CD8-positive, alpha-beta memory T cell (primary cell): ENCODE measurements at places on chromosomes 2 and 18. TPM values are rescaled to one million over a fixed set of nuclear protein-coding genes. Genes with fewer than 3 reads are reported as not detected.
A peak's percentile ranks its signal among the peaks of the same experiment; 100 is the strongest.

- H3K27ac ChIP-seq: no peak overlapping the region
- H3K4me3 ChIP-seq: no peak overlapping the region
- H3K36me3 ChIP-seq: no peaks in the 10 kb centered on the region
- DNase-seq: no peak
- H3K4me1 ChIP-seq: no peaks in the 10 kb centered on the region
- H3K27me3 ChIP-seq: no peaks in the 10 kb centered on the region
Measured at GRCh38 chr18:45551142-45551815, 64.0 kb upstream of the SLC14A2 start.

DNA sequence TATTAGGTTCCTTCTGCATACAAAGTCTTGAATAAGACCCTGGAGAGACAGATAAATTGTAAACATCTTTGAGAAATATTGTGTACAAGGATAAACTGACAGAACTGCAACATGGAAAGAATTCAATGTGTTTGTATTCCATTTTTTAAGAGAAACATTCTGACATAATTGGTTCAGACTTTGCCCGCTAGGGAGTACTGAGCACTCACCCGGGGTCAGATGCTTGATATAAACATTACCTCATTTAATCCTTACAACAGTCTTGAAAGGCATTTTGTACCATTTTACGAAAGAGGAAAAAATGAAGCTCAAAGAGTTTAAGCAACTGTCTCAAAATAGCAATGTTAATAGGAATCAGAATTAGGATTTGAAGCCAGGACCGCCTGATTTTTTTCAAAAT, 416.7 kb upstream of the CRIM1 start:
- H3K4me3 ChIP-seq: no peak overlapping the region
- no peaks in the 10 kb centered on the region for H3K4me1 ChIP-seq
- H3K36me3 ChIP-seq: no peaks in the 10 kb centered on the region
- H3K27me3 ChIP-seq: no peaks in the 10 kb centered on the region
- no peak overlapping the region for H3K27ac ChIP-seq
- no peak for DNase-seq

- H3K36me3 ChIP-seq: no peaks in the 10 kb centered on the region
- H3K27me3 ChIP-seq: no peaks in the 10 kb centered on the region
- DNase-seq: no peak
- no peak overlapping the region for H3K4me3 ChIP-seq
- no peaks in the 10 kb centered on the region for H3K4me1 ChIP-seq
Measured at GRCh38 chr2:173175222-173175621, 99.6 kb downstream of the MAP3K20 start.

- DNase-seq: no peak
- no peaks in the 10 kb centered on the region for H3K4me1 ChIP-seq
- no peaks in the 10 kb centered on the region for H3K27me3 ChIP-seq
- peaks cover 4% of the 10 kb centered on the region for H3K36me3 ChIP-seq
Measured at GRCh38 chr2:28287256-28287915, 105.3 kb upstream of the FOSL2 start.

- no peak for DNase-seq
- H3K4me1 ChIP-seq: no peaks in the 10 kb centered on the region
- no peaks in the 10 kb centered on the region for H3K36me3 ChIP-seq
- no peaks in the 10 kb centered on the region for H3K27me3 ChIP-seq
- H3K4me3 ChIP-seq: no peak overlapping the region
Measured at GRCh38 chr2:217434180-217434975, 568.4 kb downstream of the TNS1 start.

GRCh38 chr2:229947544-229947943, 25.2 kb downstream of the FBXO36 start:
- no peak for DNase-seq
- no peak overlapping the region for H3K27ac ChIP-seq
- H3K27me3 ChIP-seq: no peaks in the 10 kb centered on the region
- no peak overlapping the region for H3K4me3 ChIP-seq
- H3K4me1 ChIP-seq: no peaks in the 10 kb centered on the region

- H3K27me3 ChIP-seq: no peaks in the 10 kb centered on the region
- H3K4me3 ChIP-seq: no peak overlapping the region
- peaks cover 11% of the 10 kb centered on the region for H3K4me1 ChIP-seq
Measured at GRCh38 chr2:64273524-64274398, 129.5 kb upstream of the PELI1 start.

DNA sequence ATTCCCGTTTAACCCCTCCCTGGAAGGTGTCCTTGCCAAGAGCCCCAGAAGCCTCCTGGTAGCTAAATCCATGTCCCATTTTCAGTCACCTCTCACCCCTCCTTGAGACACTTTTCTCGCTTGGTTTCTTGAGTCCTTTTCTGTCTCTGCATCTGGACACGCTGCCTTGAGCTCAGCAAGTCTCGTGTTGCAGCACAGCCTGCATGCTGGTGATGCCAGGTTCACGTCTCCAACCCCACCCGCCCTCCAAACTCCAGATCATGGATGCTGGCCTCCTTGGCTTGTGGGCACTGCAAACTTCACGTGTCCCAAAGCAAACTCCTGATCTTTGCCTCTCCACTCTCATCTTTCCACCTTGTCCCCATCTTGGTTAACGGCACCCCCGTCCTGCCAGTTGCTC, 39.3 kb downstream of the CENPO start:
- H3K27me3 ChIP-seq: no peaks in the 10 kb centered on the region
- H3K4me3 ChIP-seq: no peak overlapping the region
- H3K27ac ChIP-seq: no peak overlapping the region
- no peak for DNase-seq
- no peaks in the 10 kb centered on the region for H3K4me1 ChIP-seq

DNA sequence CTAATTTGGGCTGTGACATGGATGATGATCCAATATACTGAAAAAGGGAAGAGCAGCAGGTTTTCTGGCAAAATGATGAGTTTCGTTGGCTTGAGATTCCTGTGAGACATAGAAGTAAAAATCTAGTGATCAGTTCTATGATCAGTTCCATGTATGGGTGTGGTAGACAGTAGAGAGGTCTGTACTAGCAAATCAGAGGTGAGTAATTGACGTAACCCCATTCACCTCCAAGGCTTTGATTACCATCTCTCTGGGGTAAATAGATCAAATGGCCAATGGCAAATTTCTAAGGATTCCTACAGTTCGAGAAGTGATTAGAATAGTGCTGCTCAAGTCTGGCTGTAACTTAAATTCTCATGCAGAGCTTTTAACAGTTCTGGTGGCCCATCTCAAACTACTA, 6.4 kb downstream of the ITGA4 start:
- H3K4me1 ChIP-seq: peaks cover 57% of the 10 kb centered on the region
- no peak overlapping the region for H3K27ac ChIP-seq
- DNase-seq: no peak
- H3K27me3 ChIP-seq: no peaks in the 10 kb centered on the region

DNA sequence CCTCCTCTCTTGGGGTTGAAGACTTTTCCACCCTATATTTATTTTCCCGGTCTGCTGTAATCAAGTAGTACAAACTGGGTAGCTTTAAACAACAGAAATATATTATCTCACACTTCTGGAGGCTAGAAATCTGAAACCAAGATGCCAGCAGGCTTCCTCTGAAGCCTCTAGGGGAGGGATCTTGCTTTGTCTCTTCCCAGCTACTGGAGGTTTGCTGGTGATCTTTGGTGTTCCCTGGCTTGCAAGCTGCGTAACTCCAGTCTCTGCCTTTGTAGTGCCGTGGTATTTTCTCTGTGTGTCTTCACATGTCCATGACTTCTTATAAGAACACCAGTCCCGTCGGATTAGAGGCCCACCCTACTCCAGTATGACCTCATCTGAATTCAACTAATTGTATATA, 44.4 kb downstream of the MYO3B start:
- H3K27ac ChIP-seq: no peak overlapping the region
- DNase-seq: no peak

- H3K4me3 ChIP-seq: no peak overlapping the region
- no peaks in the 10 kb centered on the region for H3K4me1 ChIP-seq
- no peak for DNase-seq
- no peak overlapping the region for H3K27ac ChIP-seq
Measured at GRCh38 chr2:142222715-142223114, 91.9 kb upstream of the LRP1B start.

- DNase-seq: no peak
- no peaks in the 10 kb centered on the region for H3K27me3 ChIP-seq
- H3K27ac ChIP-seq: no peak overlapping the region
- H3K36me3 ChIP-seq: no peaks in the 10 kb centered on the region
- no peak overlapping the region for H3K4me3 ChIP-seq
Measured at GRCh38 chr18:34697233-34697632, 12.9 kb upstream of the DTNA start.

- H3K27ac ChIP-seq: no peak overlapping the region
- no peak for DNase-seq
- H3K4me1 ChIP-seq: peaks cover 5% of the 10 kb centered on the region
Measured at GRCh38 chr2:197879812-197880408, 75.5 kb downstream of the PLCL1 start.

DNA sequence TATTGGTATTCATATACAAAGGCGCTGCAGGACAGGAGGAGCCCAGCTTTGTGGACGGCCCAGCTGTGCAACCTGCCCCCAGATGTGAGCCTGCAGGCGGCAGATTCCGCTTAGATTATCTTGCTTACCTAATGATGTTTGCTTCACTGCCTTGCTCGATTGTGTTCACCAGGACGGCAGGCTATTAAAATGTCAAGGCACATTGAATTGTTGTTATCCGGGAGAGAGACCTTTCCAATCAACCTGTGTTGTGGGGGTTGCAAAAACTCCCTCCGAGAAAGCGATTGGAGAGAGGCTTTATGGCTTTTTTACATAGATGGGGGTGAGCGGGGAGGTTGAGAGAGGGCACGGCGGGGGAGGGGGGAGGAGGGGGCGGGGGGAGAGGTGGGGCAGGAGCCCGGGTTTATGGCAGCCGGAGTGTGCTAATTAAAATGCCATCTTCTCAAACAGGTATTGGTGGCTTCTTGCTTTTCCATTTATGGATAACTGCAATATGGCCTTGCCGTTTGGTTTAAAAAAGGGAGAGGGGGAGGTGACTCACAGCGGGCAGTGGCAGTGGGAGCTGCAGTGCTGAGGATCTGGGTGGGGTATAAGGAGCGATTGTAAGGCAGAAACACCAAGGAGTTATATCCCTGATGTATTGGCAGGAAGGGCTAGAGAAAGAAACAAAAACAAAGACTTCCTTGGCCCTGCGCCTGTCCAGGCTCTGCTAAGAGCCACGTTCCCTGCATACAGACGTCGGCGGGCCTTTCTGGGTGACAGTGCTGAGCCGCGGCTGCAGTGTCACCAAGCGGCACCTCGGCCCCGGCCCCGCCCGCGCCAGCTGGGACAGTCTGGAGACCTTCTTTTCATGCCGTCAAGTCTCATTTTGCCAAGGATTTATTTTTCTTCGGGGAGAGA, 97.2 kb downstream of the INSIG2 start:
- DNase-seq: peak; percentile 45
- no peaks in the 10 kb centered on the region for H3K27me3 ChIP-seq
- H3K4me3 ChIP-seq: peak overlapping the region; percentile 69
- H3K36me3 ChIP-seq: no peaks in the 10 kb centered on the region

DNA sequence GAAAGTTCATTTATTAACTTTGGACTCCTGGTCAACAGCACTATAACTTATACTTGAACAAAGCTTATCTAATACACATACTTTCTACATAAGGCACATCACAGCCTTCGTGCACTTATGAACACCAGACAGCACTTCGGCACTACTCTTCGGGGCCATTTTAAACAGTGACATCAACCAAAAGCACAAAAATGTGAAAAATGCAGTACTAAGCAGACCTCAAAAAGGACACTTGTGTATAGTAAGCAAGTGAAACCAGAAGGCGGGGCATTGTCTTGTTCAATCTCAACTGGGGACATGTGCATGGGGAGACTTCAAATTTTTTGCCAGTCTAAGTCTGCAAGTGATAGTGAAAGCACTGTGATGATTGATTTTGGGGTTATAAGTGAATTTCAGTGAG, 163.0 kb downstream of the NCKAP5 start:
- no peak overlapping the region for H3K27ac ChIP-seq
- no peak for DNase-seq
- no peaks in the 10 kb centered on the region for H3K4me1 ChIP-seq
- H3K4me3 ChIP-seq: no peak overlapping the region
- H3K27me3 ChIP-seq: no peaks in the 10 kb centered on the region

DNA sequence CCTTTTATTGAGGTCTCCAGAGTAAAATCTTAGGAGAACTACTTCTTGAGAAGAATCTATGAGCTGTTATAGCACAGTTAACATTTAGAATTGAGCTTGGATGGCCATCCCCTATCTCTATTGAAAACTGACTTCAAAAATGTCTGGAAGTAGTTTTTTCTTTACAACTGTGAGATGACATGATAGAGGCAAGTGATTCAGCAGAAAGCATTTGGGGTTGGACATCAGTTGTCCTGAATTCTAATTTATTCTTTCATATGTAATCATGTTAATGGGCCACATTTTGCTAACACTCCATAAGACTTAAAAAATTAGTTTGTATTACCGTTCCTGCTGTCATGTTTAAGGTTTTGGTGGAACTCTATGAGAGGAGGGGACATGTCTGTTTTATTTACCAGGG, 237.0 kb upstream of the SLC14A2 start:
- H3K4me1 ChIP-seq: no peaks in the 10 kb centered on the region
- no peak overlapping the region for H3K4me3 ChIP-seq
- H3K27ac ChIP-seq: no peak overlapping the region
- H3K27me3 ChIP-seq: no peaks in the 10 kb centered on the region
- no peaks in the 10 kb centered on the region for H3K36me3 ChIP-seq

- no peaks in the 10 kb centered on the region for H3K4me1 ChIP-seq
- H3K27ac ChIP-seq: no peak overlapping the region
- H3K36me3 ChIP-seq: no peaks in the 10 kb centered on the region
Measured at GRCh38 chr2:9206991-9207640, 504 bp downstream of the ASAP2 start.

GRCh38 chr2:193965263-193965662, 1691.8 kb upstream of the SLC39A10 start:
- no peak overlapping the region for H3K4me3 ChIP-seq
- H3K27ac ChIP-seq: no peak overlapping the region
- DNase-seq: no peak
- no peaks in the 10 kb centered on the region for H3K27me3 ChIP-seq
- H3K36me3 ChIP-seq: no peaks in the 10 kb centered on the region

DNA sequence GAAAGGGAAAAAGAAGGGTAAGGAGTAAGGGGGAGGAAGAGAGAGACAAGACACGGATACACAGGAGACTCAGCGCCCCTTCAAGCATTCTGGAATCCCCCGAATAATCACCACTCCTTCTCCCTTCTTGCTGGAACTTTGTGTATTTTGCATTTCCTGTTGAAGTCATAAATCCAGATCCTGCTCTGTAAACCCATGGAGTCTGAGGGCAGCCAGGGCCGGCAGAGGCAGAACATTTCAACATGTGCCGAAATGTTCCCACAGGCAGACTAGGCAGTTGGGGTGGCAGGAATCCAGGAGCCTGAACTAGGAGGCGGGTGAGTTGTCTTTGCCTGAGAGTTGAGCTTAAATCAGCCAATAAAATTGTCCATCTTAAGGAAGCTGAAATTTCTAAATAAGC, 193.1 kb downstream of the SH3RF3 start:
- H3K27me3 ChIP-seq: no peaks in the 10 kb centered on the region
- DNase-seq: no peak
- H3K4me3 ChIP-seq: no peak overlapping the region

ASTL gene
- total RNA-seq: 16.2 TPM

FBLN7 gene
- total RNA-seq: 2.2 TPM

VIT gene
- total RNA-seq: not detected

SIGLEC15 gene
- total RNA-seq: not detected

GALR1 gene
- total RNA-seq: not detected

ST8SIA5 gene
- total RNA-seq: not detected

ALPI gene
- total RNA-seq: not detected

DYSF gene
- total RNA-seq: 3.6 TPM

HADHA gene
- 122 TPM for total RNA-seq

GPC1 gene
- total RNA-seq: 1.9 TPM

SGPP2 gene
- total RNA-seq: 6.5 TPM
